Activated naive CD4-positive, alpha-beta T cell treated with anti-CD3 and anti-CD28 coated beads for 36 hours (primary cell): ENCODE measurements at places on chromosomes 1 and 21. TPM values are rescaled to one million over a fixed set of nuclear protein-coding genes. Genes with fewer than 3 reads are reported as not detected.
A peak's percentile ranks its signal among the peaks of the same experiment; 100 is the strongest.

Gene KLHDC9
- total RNA-seq, result 0.33 TPM

DNA sequence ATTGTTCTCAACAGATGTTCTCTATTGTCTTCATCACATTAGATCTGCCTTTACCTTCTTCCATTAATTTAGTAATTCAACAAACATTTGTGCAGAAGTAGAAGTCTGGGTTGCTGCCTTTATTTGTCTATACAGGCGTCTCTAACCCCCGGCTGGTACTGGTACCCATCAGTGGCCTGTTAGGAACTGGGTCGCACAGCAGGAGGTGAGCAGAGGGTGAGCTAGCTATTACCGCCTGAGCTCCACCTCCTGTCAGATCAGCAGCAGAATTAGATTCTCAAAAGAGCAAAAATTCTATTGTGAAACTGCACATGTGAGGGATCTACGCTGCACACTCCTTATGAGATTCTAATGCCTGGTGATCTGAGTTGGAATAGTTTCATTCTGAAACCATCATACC, 12.9 kb upstream of the EDEM3 start:
- no peak for DNase-seq

Gene VCAM1
- not detected for total RNA-seq

GRCh38 chr1:199784138-199784895, 243.2 kb upstream of the NR5A2 start:
- DNase-seq, result no peak

- no peak for DNase-seq
Observed at GRCh38 chr1:56285554-56286402, 293.6 kb downstream of the PLPP3 start.

DNA sequence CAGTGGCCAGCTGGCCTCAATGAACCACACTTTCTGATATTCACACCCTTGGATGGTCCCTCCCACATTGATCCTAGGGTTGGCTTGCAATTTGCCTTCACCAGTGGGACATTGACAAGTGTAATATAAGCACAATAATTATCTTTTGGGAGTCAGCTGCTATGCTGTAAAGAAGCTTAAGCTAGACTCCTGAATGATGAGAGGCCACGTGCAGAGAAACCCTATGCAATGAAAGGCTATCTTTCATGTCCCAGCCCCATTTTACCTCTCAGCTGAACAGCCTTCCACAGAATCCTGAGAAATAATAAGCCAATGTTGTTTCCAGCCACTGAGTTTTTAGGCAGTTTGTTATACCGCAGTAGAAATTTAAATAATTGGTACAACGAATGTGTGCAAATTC, 11.1 kb upstream of the C8A start:
- DNase-seq, result no peak

GRCh38 chr21:42118901-42119300, 47.8 kb downstream of the UMODL1 start:
- peak; percentile 23 for DNase-seq

DNA sequence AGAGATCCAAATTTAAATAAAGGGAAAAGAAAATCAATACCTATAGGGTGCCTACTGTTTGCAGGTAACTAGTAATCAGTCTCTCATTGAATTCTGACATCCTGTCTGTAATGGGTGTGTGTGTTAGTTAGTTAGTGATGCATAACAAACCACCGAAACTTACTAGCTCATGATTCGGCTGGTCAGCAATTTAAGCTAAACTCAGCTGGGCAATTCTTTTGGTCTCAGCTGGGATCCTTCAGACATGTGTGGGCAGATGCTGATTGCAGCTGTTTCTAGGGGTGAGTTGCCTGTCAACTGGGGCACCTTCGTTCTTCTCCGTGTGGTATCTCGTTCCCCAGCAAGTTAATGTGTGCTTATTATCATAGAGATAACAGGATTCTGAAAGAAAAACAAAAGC, 40.2 kb upstream of the ZNF124 start:
- no peak for DNase-seq

GRCh38 chr21:25752416-25752815, 17.6 kb downstream of the GABPA start:
- DNase-seq, result no peak

Gene ERICH3
- total RNA-seq, result not detected

Gene MTARC1
- not detected for total RNA-seq

DNA sequence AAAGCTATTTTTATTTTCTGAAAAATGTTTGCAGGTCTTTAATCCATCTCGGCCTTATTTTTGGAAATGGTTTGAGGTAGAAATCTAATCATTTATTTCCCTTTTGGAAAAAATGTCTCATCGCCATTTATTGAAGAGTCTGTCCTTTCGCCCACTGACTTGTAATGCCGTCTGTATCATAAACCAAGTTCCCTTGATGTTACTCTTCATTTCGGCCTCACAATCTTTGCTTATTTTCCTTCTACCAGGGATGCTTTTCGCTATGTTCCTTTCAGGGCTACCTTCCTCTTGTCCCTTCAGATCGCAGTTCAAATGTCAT, 422 bp upstream of the RLF start:
- no peak for DNase-seq

DNA sequence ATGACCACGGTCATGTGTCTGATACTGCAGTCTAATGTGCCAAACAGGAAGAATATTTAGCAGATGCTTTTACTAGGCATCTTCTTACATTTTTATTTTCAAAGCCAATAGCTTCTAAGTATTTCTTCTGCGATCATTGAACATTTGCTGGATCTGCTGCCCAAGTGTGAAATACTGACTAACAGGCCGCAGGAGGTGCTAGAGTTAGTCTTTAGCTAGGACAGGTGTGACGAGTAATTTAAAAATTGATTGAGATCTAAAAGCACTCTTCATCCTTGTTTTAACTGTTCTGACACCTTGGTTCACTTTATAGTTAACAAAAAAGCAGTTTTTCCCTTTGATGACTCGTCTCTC, 748 bp upstream of the FAM78B start:
- DNase-seq, result no peak

DNA sequence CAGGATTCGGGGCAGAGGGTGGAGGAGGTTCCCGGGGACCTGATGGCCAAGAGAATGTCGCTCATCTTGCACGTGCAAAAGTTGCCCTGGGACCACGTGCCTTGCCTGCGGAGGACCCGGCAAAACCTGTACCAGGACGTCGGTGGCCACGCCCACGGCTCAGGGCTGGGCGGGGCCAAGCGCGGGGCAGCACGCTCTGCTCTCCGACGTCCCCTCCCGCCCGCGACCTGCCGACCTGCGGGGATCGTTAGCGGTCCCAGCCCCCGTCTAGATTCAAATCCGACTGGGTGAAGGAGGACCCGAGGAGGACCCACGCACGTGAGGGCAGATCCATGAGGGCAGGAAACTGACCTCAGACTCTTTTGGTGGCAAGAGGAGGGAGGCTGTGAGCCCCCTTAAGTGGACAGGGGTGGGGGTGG, at the start of gene C1orf167:
TSS of gene C1orf167 (plus strand) at position 206 of the 419 bp plus-strand sequence. CDS start 2,208 bp downstream, outside the sequence.
- peak; percentile 30 for DNase-seq

DNA sequence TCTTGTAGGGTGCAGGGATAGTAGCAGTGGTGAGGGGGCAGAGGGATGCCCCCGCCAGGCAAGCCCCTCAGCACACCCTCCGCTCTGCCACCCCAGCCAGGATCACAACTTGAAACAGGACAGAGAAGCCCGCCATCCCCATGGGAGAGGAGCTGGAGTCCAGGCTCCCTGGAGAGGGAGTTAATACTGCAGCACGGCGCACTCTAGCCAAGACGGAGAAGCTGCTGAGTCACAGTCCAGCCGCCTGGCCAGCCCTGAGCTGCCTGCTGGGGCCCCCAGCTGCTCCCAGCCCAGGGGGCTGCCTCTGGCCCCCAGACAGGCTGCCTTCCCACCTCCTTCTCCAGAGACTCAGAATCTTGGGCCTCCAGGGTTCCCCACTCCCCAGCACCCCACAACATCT, 87.2 kb downstream of the SYT2 start:
- no peak for DNase-seq

GRCh38 chr21:29235714-29236197, 63.0 kb upstream of the BACH1 start:
- no peak for DNase-seq

DNA sequence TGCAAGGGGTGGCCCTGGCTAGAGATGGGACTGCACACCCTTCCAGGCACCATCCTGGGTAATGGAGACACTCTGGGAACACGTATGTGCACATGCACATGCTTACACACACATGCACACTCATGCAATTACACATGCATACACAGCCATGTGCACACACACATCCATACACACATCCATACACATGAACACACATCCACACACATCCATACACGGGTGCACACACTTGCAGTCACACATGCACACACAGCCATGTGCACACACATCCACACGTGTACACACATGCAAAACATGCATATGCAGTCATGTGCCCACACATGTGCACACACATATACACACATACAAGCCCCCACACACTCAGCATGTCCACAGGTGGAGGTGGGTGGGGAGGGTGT, 22.3 kb upstream of the POFUT2 start:
- DNase-seq, result no peak

Gene CNKSR1
- 1.8 TPM for total RNA-seq

DNA sequence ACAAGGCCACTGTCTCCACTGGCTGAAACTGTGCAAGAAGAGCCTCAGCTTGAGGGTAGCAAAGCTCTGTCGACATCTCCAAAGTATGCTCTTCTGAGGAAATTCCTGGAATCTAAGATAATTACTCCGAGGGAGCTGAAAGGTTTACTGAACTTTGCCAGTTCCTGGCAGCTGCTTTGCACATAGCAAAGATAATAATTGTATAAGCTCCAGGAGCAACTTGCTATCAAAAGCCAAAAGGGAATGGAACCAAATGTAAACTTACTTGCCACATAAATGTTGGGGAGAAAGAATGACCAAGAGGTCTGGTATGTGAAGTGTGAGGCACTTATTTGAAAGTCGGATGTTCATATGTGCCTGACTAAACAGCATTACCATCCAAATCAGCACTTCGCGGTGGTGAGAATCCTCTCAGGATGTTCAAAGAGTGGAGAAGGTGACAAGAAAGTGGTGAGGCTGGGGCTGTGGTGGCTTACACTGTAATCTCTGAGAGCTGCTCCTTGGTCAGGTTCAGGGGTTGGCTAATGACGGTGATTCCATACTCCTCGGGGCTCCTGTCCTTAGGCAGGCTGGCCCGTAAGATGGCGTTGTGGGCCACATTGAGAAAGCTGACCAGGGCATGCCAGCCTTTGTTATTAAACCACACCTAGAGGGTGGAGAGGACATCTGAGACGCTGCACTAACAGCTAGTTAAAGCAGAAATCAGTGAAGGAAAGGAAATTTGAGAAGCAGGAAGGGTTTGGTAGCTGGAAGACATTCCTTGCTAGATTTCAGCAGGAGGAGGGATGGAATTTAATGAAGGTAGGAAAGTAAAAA, 100.0 kb downstream of the ABCA4 start:
- no peak for DNase-seq

Gene CHI3L2
- 5.3 TPM for total RNA-seq

GRCh38 chr1:233107130-233107660, 156.8 kb downstream of the NTPCR start:
- DNase-seq, result no peak

Gene CDCA8
- 73.6 TPM for total RNA-seq

DNA sequence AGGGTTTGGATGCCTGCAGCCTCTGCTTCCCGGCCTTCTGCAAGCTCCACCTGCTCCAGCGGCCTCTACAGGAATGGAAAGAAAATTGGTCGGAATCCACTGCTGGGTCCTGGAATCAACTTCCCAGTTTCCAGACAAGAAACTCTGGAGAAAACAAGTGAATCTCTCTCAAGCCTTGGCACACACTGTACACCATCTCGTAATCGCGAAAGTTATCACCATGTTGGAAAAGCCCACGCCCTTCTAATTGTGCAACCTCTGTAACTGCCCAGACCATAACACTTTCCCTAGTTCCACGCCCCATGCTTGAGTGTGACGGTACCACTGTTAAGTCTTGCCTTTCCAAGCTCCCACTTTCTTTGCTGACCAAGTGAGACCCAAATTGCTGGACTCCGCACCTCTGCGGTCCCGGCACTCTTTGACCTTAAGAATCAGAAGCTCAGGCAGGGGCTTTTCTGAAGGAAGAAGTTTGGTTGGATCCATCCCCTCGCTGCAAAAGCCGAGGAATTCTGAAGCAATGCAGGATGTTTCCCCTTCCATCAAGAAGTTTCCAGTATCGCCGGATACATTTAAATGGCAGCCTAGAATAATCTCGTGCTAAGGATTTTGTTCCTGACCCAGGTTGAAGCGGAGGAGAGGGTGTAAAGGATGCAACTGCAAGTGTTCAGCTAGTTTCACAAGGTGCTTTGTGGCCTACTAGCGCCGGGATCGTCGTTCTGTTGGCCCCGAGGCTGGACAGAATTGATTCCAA, 6.2 kb downstream of the NR5A2 start:
- DNase-seq, result no peak

Gene ADAMTS5
- total RNA-seq, result not detected

DNA sequence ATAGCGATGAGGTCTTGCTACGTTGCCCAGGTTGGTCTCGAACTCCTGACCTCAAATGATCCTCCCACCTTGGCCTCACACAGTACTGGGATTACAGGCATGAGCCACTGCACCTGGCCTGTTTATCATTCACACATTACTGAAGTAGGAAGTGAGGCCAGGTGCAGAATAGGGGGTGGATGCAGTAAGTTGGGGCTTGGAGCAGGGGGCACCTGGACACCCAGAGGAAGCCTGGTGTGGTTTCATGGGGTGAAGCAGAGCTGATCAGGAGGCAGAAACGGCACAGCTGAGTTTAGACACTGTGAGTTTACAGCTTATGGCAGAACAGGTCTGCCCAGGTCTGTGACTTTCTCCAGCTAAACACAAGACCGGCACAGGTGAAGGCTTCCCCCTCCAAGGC, 4.9 kb downstream of the CDA start:
- no peak for DNase-seq
